ENCODE measurements at places on chromosomes 6 and 20. TPM values are rescaled to one million over a fixed set of nuclear protein-coding genes. Genes with fewer than 3 reads are reported as not detected.

The SPATA25 gene
- polyA plus RNA-seq: 2.7 TPM

The MUC21 gene
- not detected for polyA plus RNA-seq

The ZBTB46 gene
- 19.2 TPM for polyA plus RNA-seq

The SLC22A1 gene
- 0.89 TPM for polyA plus RNA-seq

The SYCP2 gene
- polyA plus RNA-seq: 6.1 TPM

The GUCA1A gene
- polyA plus RNA-seq: 0.19 TPM

- no peak for DNase-seq
Observed at GRCh38 chr20:33560026-33560425, 70.1 kb downstream of the CBFA2T2 start.

DNA sequence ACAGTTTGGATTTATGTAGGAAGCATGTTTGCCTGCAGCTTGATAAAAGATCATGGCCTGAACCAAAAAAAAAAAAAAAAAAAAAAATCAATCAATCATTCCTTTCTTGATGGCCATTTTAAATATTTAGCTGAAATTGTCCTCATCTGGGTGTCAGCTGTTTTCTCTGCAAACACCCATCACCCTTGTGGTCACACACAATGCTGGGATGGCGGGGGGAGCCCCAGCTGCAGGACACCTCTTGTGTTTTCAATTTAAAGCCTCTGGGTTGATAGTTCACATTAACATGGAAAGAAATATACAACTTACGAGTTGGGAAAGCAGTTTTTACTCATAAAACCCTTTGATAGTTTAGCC is 160.4 kb downstream of the ZFP64 start:
- DNase-seq: no peak

DNA sequence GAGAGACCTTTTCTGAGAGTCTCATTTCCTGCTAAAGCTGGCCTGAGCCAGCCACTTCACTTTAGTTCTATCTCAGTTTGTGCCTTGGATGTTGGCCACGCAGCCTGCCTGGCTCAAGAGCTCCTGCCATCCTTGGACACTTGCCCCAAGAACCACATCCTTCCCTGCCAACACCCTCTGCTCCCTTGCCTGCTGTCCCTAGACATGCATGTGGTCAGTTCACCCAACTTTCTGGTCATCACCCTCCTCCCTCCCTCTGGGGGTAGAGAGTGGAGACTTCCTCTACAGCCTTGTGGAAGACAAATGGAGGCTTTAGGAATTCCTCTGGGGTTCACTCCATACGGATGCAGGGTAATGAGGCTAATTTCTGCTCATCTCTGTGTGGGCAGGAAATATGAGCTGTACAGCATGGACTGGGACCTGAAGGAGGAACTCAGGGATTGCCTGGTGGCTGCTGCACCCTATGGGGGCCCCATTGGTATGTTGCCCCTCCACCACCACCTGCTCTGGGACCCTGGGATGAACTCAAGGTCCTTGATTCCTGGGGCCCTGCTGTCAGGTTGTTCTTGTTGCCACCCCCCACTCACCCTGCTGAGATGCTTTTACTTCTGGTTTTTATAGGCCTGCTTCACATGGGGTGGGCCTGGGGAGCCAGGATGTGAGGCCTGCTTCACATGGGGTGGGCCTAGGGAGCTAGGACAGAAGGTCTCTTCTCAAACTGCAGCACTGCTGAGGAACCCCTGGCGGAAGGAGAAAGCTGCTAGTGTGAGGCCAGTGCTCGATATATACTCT is 13.8 kb upstream of the PTPRA start:
- no peak for DNase-seq

GRCh38 chr6:141635621-141636020 is 497.1 kb upstream of the GJE1 start:
- DNase-seq: no peak

- DNase-seq: no peak
Observed at GRCh38 chr6:50990750-50991446, 172.2 kb downstream of the TFAP2B start.

DNA sequence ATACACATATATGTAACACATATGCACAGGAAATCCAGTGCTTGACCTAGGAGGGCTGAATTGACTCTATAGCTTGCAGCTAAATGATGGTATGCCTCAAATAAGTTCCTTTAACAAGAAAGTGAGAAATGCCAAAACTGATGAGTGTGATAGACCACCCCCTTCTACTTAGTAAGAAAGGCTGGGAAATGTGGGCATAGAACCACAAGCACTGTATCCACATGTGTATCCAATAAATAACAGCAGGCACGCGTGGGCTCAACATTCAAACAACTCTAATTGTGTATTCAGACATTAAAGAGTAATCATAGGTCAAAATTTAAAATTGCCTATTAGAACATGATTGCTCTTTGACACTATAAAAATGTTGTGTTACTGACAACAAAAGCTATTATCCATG is 54.1 kb downstream of the FAM83B start:
- no peak for DNase-seq

- peak; percentile 40 for DNase-seq
Observed at GRCh38 chr6:36028877-36029324, 1.3 kb downstream of the MAPK14 start.

DNA sequence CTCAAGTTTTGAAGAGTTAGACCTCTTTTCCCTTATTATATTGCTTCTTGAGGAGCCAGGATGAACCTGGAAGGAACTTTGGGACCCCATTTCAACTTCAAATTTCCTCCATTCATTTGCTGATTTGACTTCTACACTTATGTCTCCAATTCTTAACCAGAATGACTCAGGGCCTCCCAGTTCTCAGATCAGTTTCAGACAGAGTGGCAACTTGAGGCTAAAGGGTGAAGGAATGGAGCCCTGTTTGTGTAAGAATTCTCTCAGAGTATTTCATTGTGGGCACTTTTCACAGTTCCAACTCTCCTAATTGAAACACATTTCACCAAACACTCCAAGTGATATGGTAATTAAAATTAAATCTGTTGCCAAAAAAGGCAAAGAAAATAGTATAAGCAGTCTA is 109.0 kb upstream of the FLRT3 start:
- no peak for DNase-seq

DNA sequence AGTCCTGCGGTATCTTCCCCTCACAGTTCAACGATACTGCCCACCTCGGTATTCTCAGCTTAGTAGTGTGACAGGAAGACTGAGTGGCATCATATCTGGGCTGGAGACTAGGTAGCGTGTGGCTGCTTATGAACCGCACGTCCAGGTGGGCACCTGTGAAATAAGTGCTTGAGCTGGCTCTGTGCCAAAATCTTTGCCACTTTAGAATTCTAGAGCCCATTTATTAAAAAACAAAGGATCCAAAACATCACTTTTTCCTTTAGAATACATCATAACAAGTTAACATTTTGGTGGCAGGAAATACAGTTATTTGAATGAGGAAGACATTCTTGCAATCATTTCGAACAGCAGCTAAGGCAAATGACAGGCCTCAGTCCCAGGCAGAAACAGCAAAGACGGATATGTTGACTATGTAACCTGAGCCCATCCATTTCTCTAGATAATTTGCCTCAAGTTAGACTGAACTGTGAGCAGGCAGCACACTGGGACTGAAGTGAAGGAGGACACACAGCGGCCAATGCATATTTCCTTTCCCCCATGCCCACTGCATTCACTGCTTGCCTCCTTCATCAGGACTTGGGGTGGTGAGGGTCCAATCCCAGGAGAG is 136.6 kb downstream of the GMDS start:
- no peak for DNase-seq

GRCh38 chr6:20492099-20492498 is 42.2 kb upstream of the CDKAL1 start:
- DNase-seq: no peak

- no peak for DNase-seq
Observed at GRCh38 chr6:101730954-101731353, 337.4 kb downstream of the GRIK2 start.
